Stimulated activated CD4-positive, alpha-beta T cell treated with anti-CD3 and anti-CD28 coated beads, TNF-alpha, amount 100 ng/mL, for 1 hour (primary cell): ENCODE measurements at places on chromosomes 1 and 21.

DNA sequence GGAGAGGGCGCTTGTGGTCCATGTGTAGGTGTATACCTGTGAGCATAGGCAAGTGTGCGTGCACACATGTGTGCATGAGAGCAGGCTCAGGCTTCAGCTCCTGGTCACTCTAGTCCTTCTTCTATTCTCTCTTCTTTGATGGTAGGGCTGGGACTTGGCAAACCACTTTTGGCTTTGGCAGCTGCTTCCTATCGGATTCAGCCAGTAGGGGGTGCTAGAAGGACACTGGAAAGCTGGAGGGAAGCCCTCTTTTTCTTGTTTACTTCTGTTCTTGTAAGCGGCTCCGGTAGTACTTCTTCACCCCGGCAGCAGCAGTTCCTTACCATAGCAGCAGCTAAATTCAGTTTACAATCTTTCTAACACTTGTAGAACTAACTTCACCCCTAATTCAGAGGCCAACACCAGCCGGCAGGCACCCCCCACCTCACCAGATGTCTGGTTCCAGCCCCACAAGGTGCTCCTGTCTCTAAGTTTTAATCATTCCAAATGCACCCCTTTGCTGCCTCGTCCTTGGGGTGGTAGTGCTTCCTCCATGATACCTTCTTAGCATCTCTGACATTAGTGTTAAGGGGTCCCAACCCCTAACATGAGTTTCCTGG lies 25.1 kb downstream of the NENF start:
- DNase-seq, result no peak

DNA sequence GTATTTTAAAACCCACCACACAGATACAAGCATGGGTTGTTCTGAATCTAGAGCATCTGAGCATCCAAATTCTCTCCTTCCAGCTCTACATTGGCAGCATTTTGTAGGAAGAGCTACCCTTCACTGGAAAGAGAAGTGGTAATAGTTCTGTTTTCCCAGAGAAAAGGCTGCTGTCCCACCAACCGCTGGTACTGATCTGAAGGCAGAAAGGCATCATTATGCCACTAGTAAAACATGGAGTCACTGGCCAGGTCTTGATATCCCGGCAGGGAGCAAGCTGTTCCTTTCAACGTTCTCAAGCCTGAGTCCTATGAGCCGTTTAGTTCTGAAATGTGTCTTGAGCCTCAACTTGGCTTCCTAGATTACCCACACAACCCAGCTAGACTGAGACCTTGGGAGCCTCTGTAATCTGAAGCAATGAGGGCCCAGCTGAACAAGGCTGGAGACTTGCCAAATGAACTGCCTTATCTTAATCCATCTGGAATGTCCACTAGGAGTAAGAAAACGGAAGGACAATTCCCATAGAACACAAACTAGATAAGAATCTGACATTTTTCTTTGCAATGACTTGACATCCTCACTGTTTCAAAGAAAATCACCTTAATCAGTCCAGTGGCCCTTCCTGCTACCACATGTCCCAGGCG lies 116.8 kb downstream of the KCNH1 start:
- no peak for DNase-seq

DNA sequence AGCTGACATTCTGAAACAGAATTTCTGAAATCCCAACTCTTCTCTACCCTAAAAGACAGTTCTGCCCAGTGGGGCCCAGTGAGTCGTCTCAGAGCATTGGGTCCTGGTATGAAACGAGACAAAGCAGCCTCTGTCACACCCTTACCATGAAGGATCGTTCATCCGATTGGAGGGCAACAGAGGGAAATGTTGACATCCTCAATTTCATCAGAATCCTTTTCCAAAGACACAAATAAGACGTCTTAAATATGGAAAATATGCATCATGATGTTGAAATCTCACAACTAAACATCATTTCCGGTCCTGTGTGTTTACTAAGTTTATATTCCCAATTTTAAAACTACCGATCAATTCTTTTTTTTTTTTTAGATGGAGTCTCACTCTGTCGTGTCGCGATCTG lies 112.1 kb upstream of the SLC45A1 start:
- no peak for DNase-seq

- DNase-seq, result no peak
Measured at GRCh38 chr1:7679873-7680206, 91.3 kb upstream of the VAMP3 start.

DNA sequence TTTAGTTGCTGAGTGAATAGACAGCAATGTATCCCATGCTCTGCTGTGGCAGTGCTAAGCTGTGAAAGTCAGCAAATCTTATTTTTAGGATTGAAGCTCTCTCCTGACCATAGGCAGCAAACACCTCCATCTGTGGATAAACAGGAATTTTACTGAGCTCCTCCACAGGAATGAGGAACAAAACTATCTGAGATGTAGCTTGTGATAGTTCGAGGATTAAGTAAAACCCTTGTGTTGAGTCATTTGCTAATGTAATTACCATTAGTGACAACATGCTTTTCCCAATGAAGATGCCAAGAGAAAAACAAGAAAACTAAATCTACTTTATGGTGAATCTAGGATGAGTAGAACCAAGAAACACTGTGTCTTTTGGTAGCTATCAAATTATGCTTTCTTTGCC lies 122.7 kb downstream of the CLEC20A start:
- no peak for DNase-seq

DNA sequence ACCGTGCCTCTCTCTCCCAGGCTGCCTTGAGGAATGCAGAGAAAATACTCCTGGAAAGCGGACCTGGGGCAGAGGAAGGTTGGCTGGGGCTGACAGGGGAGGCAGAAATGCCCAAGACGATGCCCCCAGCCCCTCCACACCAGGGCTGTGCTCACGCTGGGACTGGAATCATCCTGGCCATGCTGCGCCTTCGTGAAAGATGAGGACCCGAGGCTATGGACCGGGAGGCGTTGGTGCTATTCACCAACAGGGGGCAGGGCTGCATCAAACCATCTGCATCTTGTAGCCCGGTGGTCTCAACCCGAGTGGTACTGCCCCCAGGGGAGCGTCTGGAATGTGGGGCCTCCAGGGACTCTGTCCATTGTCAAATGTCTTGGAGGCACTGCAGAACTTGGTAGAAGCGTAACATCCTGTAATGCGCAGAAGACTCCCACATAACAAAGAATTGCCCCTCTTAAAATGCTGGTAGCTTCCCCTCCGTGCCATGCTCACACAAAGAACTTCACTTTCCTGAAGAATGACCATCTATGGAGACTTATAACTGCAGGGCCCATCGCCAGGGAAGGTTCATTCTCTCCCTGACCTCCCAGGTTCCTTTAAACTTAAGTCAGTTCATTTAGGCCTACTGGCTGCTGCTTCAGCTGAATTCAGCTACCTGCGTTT lies 251.2 kb downstream of the RRAGC start:
- DNase-seq, result no peak

- DNase-seq, result no peak
Measured at GRCh38 chr21:15211491-15212133, 146.8 kb upstream of the NRIP1 start.

DNA sequence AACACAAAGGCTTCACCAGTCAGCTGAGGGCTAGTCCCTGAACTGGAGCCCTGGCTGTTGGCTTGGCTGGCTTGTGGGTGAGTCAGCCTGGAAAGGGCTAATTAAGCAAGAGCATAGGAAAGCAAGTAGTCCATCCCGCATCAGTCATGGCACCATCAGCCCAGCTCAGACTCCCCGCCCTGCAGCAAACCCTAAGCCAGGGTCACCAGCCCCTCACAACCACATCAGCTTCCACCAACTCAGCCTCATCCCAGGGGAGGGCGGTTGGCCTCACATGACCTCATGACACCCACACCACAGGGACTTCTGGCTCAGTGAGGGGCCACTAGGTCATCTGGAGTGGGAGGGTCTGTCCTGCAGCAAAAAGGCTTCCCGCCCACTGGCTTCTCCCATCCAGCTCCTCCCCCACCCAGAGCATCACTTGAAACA lies 7.0 kb upstream of the SPATC1L start:
- DNase-seq, result no peak
